Psoas muscle (tissue), 8 donors: ENCODE measurements at places on chromosomes 3 and 15. TPM values are rescaled to one million over a fixed set of nuclear protein-coding genes. Genes with fewer than 3 reads are reported as not detected.

DNA sequence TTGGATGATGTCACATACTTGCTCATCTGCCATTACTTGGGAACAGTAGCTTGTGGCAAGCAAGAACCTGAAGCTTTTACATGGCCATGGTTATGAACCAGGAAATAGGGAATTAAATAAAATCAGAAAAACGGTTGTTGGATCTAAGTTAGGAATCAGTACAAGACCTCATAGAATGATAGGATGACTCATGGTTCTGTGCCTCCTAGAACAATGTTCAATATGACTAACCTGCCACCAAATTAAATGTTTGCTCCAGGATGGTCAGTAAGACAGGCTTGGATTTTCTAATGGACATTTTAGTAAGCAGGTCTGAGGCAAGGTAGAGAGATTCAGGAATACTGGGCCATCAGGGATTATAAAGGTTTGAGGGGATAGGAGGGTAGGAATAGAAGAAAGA, 218.9 kb downstream of the PLOD2 start:
- DNase-seq = no peak

- DNase-seq = no peak
Observed at GRCh38 chr3:194929578-194929960, 243.9 kb downstream of the FAM43A start.

DNA sequence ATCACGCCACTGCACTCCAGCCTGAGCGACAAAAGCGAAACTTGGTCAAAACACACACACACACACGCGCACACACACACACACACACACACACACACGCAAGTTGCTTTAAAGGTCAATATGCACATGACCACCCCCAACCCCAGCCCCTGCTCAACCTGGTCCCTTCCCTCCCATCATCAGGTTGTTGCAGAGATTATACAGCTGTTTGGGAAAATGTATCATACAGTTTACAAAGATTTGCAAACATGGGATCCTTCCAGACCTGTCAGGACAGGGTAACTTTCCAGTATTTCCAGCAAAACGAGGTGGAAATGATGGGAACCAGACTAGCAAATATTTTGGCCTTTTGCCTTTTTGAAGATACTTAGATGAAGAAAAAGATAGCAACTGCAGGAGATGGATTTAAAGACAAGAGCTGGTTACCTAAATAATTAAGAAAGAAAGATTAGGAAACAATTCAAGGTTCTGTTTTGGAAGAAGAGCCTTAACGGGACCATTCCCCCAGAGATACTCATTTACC, 80.2 kb downstream of the TNIK start:
- DNase-seq = no peak

DNA sequence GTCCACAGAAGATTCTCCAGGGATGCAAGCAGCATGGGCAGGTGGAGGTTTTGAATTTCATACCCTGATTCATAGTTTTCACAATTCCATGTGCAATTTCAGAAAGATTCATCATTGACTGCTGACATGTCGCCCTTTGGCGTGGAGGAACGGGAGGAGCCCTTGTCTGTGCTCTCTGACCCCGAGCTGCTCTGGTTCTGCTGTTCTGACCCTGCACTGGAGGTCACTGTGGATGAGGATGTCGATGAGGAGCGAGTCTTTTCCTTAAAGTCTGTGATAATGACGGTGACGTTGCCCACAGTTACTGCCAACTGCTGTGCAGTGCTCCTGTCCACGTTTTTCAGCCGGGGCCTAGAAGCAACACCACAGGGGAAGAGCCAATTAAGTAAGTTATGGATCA, 470.0 kb downstream of the SHQ1 start:
- no peak for DNase-seq

GRCh38 chr15:36356978-36357601, 222.3 kb upstream of the CDIN1 start:
- DNase-seq = no peak

DNA sequence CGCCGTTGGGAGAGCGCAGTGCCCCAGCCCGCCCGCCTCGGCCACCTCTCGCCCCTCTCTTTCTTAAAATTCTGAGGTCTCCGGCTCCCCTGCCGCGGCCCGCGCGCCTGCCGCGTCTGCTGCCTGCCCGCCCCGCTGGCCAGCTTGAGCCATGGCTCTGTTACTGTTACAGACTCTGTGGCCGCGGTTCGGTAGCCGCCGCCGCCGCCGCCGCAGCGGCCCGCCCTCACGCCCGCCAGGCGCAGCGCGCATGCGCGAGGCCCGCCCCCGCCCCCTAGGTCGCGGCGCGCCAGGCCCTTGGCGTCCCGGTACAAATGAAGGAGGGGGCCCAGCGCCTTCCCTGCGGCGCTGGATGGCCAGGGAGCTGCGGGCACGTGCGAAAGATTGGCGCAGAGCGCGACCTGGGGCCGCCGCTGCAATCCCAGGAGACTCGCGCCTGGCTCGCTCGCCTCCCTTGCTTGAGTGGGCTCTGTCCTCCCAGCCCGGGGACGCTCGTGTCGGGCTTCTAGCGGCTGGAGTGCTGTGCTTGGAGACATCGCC, at the start of gene ONECUT1:
Gene ONECUT1, minus strand, starts transcription at position 168 of the 540 bp plus-strand sequence. CDS start 452 bp downstream, outside the sequence.
- DNase-seq = peak; percentile 45

The ADGRG7 gene
- total RNA-seq = not detected

DNA sequence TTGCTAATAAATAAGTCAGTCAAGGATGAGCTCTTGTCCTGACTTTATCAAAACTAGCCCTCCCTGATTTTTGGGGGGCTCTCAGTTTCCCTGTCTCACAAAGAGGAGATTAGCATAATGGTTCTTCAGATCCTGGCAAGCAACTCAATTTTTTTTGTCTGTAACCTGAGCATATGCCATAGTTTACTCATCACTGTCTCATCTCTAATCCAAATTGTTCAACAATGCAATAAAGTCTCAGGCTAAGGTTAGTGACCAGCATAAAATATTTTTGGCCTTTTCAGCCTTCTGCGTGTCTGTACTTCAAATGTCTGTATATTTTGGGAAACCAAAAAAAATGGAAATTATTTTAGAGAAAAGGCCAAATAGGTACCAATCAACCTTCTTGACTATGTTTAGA, 465.6 kb upstream of the TPRG1 start:
- no peak for DNase-seq

DNA sequence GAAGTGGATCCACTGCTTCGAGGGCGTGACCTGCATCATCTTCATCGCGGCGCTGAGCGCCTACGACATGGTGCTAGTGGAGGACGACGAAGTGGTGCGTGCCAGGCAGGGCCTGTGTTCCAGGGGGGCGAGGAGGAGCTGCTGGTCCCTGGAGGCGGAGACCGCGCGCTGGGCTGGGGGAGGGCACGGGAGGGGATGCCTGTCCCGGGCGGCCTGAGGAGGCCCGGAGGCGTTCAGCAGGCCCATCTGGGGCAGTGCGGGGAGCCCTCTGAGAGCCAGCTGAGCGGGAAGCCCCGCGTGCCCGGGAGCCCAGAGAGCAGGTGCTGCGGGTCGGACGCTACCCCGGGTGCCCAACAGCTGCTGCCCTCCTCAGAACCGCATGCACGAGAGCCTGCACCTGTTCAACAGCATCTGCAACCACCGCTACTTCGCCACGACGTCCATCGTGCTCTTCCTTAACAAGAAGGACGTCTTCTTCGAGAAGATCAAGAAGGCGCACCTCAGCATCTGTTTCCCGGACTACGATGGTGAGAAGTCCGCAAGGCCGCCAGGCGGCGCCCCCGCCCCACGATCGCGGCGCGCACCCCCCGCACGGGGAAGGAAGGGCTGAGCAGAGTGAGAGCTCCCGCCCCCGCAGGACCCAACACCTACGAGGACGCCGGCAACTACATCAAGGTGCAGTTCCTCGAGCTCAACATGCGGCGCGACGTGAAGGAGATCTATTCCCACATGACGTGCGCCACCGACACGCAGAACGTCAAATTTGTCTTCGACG, 2.9 kb downstream of the GNAT1 start:
- DNase-seq = peak; percentile 71

GRCh38 chr3:53938645-53939044, 47.0 kb upstream of the SELENOK start:
- no peak for DNase-seq

The TLR9 gene
- total RNA-seq = 0.34 TPM

- no peak for DNase-seq
Observed at GRCh38 chr15:90619939-90620338, 90.2 kb downstream of the CRTC3 start.

The CLDN16 gene
- not detected for total RNA-seq

GRCh38 chr15:88202231-88202630, 54.3 kb downstream of the NTRK3 start:
- no peak for DNase-seq

DNA sequence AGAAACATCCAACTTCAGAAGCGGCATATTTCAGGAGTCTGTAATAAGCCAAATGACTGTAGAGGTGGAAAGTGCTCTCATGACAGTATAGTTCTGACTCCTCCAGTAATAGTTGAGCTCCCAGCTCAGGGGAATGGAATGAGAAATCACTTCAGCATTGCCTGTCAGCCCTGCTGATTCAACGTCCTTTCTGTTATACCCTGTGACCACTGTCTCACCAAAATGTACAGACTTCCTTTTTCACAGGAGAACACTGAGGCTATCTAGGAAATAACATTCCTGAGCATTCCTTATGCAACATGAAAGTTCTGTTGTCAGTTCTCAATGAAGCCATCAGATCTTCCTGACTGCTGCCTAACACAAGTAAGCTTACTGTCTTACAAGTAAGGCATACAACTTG, 284.5 kb upstream of the MME start:
- DNase-seq = no peak

DNA sequence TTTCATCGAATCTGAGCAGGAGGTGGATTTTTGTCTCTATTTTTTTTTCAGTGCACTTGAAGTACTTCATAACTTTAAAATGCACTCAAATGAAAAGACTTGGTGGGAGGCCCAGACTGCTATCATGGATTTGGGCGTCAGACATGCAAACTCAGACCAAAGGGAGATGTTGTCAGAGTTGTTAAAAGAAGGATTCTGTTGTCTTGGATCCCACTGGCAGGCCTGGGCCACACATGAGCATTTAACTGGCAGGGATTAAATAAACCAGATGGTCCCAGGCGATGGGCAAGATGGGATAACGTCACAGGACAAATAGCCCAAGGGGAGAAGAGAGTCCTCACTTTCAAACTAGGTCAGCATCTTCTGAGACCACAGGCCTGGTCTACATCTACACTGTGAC, 15.4 kb downstream of the RTP1 start:
- DNase-seq = no peak

- no peak for DNase-seq
Observed at GRCh38 chr15:85036716-85037115, 55.1 kb downstream of the PDE8A start.

DNA sequence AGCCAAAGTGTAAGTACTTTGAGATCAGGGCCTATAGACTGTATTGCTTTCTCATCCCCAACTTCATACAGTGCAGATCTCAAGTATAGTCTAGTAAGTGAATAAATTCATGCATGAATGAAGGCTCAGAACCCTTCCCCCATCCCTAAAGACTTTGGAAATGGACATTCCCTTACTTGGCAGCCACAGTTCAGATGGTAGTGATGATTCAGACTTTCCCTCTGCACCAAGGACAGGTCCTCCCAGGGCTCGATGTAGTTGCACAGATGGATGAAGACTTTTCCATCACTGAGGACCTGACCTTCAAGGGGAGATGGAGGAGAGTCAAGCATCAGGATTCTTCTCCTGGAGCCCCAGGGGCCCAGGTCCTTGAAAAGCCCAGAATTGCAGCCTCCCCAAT, 4.6 kb downstream of the TIMP4 start:
- no peak for DNase-seq

- DNase-seq = no peak
Observed at GRCh38 chr15:100099976-100100375, 241.8 kb downstream of the ADAMTS17 start.

The NPAP1 gene
- not detected for total RNA-seq

The CA12 gene
- total RNA-seq = 0.16 TPM

The CCDC9B gene
- 87.0 TPM for total RNA-seq

The TNNC1 gene
- total RNA-seq = 6,385 TPM

The MB21D2 gene
- 1.3 TPM for total RNA-seq

The LCTL gene
- total RNA-seq = not detected

DNA sequence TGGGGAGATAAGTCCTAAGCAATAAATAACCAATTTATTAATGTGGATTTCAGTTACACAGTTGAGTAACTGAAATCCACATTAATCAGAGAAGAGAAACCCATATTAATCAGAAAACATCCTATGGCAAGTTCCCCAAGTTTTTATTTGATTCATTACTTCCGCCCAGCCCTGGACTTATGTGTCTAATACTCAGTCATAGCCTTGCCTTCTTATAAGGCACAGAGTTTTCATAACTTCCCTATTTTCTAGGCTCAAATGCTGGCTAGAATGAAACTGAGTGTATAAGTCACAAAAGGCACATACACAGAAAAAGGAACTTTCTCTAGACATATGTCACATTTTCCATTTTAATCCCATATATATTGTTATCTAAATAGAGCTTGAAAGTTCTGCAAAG, 28.8 kb downstream of the CD47 start:
- DNase-seq = no peak

The SERPINI2 gene
- total RNA-seq = not detected

DNA sequence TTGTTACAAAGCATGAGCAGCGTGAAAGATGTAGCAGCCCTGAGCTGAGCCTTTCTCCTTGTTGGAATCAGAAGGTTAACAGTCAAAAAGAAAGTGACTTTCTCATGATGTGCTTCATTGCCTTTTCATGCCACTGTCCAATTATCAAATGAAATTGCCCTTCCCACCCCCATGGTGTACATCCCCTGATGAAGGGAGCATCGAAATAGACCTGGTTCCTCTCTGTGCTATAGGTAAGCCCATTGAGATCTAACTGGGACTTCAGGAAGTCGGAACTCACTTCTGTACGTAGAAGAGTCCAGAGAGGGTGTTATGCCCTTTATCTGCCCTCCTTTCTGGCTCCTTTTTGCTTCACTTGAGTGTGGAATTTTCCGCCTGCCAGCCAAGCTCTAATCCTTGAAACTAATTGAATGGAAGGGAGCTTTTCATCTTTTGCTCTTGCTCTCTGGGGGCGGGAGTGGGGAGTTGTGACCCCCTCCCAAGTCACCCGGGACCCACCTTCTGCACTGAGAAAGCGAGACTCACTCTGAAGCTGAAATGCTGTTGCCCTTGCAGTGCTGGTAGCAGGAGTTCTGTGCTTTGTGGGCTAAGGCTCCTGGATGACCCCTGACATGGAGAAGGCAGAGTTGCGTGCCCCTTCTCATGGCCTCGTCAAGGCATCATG, 20.9 kb downstream of the ABHD6 start:
- no peak for DNase-seq

GRCh38 chr15:29689287-29689986, 132.8 kb downstream of the TJP1 start:
- no peak for DNase-seq
